ENCODE measurements at places on chromosomes 1 and 21. TPM values are rescaled to one million over a fixed set of nuclear protein-coding genes. Genes with fewer than 3 reads are reported as not detected.

Gene RIPPLY3
- total RNA-seq = not detected

Gene THEM5
- total RNA-seq = not detected

Gene LCE1F
- total RNA-seq = not detected

Gene AGBL4
- total RNA-seq = not detected

Gene PRELP
- total RNA-seq = 0.13 TPM

Gene ERG
- not detected for total RNA-seq

Gene ZNF648
- not detected for total RNA-seq

Data from HT-29 (cell line).